ENCODE measurements at places on chromosomes 11 and 22.

DNA sequence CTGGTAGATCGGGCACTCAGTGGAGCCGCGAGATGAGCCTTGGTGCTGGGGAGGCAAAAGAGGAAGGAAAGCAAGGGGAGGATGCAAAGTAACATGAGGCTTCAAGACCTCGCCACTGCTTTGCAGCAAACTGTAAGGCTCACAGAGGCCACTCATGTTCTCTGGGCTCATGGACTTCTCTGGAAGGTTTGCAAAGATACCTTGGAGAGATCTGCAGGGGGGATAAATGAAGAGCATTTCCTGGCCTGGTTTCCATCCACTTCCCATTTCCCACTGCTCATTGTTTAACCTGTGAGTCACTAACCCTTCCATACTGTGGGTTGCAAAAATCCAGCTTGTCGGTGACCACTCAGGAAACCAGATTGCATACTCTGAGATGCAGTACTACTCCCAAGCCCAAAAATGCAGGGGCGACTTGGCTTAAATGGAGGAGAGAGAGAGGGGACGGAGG, 38.5 kb downstream of the OSBP2 start:
- no peak for DNase-seq

DNA sequence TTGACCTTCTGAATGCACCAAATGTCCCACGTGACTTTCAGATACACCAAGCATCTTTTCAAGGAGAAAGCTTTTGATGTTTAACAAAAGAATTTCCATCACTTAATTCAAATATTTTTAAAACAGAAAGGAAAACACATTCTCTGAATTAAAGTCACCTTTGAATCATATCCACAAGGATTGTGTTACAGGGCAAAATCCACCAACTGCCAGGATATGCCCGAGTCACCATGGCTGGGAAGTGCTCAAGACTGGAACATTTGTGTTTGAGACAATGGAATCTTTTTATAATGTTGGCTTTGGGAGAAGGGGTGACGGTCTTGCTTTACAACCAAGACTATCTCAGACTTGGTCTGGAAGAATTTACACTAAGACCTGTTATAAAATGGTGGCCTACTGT, 40.8 kb downstream of the BID start:
- no peak for DNase-seq

DNA sequence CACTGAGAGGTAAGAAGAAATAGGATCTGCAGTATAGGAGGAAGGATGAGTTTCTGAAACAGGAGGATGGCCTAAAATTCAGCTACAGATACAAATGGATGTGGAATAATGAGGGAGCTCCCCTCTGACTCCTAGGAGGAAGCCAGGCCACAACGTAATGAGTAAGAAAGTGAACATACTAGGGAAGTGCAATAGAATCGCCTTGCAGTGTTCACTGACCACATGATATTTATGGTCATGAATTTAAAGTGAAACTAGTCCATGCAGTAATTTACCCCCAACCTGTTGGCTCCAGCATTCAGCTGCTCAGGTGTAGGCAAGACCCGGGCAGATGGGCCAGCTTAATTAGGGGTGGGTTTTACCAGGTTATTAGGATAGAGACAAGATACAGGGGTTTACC, 101.7 kb downstream of the DEUP1 start:
- DNase-seq = no peak

DNA sequence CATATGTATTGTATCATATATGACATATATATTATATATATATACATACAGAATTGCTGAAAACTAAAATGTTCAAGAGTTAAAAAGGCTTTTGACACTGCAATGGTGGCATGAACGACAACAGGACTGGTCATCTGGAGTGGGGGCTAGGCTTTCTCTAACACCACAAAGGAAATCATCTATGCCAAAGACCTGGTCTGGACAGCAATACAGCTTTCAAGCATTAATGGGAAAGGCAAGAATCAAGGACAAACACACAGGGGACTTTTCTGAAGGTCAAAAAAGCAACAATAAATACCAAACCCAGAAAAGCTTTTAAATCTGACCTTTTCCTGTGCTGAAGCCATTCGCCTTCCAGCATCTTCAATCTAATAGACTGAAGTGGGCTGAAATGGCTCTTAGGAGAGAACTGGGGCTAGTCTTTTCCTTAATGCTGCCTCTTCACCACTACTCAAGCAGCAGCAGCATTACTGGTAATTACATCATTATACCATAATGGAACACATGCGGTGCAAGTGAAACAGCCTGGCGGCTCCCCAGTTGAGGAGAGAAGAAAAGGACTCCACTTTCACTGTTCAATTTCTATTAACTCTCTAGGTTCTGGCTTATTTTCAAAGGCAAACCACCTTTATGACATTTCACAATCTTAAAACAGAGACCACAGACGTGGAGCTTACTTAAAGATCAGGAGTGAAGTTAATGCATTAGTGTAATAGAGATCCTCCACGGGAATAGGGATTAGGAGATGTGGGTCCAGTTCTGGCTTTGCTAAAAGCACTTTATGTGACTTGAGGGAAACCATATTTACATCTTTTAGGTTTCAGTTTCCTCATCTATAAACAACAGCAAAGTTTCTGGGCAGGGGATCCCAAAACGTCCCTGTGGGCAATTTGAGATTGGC, 63.0 kb downstream of the GAB2 start:
- DNase-seq = no peak

GRCh38 chr11:112470355-112470754, 209.7 kb upstream of the PLET1 start:
- DNase-seq = no peak

DNA sequence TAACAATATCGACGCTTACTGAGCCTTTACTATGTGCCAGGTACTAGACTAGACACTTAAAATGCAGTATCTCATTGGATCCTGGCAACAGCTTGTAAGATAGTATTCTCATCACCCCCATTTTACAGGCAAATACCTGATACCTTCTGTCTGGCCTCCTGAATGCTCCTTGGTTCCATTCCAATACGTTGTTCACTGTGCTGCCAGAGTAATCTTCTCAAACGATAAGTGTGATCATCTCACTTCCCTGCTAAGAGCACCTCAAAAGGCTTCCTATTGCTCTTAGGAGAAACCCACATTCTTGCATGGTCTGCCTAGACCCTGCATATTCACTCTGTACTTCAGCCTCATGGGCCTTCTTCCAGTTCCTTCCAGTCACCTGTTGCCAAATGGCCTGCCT, 1.3 kb upstream of the NRIP3 start:
- DNase-seq = peak; percentile 21

DNA sequence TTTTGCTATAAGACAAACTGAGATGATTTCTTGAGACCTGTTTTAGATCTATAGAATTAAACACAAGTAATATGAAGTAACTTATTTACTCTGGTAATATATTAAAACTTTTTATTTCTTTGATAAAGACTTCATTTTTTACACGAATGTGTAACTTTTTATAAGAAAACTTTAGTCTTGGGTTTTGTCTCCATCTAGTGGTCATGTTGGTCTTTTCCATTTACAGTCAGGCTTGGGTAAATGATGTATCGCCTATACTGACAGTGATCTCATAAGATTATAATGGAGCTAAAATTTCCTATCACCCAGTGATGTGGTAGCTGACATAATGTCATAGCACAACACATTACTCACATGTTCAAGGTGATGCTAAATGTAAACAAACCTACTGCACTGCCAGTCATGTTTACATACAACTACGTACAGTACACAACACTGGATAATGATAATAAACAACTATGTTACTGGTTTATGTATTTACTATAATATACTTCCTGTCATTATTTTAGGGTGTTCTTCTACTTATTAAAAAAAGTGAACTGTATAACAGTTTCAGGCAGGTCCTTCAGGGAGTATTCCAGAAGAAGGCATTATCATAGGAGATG, 7.5 kb upstream of the C11orf97 start:
- DNase-seq = peak; percentile 19

DNA sequence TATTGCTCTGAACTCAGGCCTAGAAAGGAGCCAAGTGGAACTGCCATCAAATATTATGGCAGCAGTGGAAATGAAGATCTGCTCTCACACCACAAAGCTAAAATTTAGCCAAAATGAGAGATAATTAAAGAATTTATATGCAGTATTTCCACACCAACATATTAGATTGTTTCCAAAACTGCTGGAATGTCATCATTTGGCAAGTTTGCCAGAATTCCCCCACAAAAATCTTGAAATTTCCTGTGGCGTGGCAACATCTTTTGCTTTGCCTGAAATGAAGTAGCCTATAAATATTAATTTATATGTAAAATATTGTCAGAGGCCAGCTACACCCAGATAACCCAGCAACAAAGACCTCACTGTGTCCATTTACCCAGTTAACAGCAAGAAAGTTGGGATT, 13.8 kb downstream of the C11orf71 start:
- DNase-seq = no peak

GRCh38 chr11:101345891-101346290, 216.3 kb upstream of the PGR start:
- DNase-seq = no peak

- DNase-seq = no peak
These were observed 15.3 kb downstream of the OR51M1 start for GRCh38 chr11:5398936-5399335.

- DNase-seq = no peak
These were observed 14.0 kb downstream of the DDX25 start for GRCh38 chr11:125918140-125918840.

DNA sequence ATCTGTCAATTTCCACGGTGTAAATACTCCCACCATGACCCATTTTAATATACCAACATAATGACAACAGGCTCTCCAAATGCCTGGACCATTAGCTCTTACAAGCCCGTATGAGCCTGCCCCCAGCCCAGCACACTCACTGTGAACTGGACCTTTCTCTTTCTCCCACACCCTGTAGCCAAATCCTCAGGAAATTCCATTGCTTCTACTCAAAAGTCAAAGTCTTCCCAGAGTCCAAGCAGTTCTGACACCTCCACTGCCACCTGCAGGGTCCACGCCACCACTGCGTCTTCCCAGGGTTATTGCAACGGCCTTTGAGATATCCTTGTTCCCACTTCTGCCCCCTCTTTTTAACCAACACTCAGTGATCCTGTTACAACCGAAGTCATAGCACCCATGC, 110.1 kb upstream of the ASPHD2 start:
- peak; percentile 22 for DNase-seq

GRCh38 chr11:35056391-35057093, 82.4 kb upstream of the CD44 start:
- no peak for DNase-seq

- DNase-seq = no peak
These were observed 66.7 kb upstream of the LMO1 start for GRCh38 chr11:8330404-8330803.
